ENCODE measurements at places on chromosomes 4 and X.

DNA sequence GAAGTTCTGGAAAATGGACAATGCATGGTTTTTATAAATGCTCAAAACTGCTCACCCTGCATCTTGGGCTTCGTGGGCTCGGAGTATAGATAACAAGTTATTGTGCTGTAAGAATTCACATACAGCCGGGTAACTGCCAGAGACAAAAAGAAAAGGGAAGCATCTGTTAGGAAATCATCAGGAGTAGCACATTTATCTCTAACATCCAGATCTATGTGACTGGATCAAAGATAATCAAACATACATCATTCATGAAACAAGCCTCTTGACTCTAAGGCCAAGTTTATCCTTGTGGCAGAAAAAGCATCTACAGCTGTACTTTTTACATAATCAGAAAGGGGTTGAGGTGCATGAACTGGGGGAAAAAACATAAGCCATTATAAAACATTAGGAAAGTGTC, 264.2 kb downstream of the PPP3CA start:
- no peak for DNase-seq

DNA sequence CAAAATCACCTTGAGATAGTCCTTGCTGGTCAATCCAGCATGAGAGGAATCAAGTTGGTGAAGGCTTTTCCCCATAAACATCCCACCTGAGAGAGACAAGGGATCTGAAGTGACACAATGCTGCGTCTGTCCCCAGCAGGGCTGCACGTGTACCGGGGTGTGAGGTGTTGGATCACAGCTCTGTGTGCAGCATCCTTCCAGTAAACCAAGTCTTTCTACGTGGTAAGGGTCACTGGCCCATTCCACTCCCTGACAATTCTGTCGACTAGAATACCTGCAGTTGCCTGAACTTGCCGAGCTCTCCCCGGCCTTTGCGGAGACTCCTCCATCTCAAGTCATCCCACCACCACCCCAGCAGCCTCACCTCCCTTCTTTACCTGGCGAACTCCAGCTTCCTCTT, 14.8 kb downstream of the HELT start:
- no peak for DNase-seq

DNA sequence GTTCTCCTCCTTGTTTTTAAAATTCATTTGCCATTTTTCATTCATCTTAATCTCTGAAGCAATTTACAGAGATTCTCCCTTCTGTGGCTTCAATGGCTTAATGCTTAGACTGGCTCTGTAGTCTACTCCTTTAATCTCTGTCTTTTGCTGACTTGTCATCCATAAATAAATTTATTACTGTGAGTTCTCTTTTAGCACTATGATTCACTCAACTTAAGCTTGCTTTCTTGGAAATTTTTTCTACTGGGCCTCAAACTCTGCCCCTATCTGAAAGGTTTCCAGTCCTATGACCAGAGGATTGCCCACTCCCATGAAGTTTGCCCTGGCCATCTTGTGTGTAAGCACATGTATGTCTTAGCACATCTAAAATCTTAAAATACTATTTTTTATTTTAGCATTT, 251.1 kb downstream of the DCLK2 start:
- DNase-seq = no peak

- DNase-seq = no peak
Measured at GRCh38 chr4:119284876-119285780, 36.8 kb downstream of the FABP2 start.

DNA sequence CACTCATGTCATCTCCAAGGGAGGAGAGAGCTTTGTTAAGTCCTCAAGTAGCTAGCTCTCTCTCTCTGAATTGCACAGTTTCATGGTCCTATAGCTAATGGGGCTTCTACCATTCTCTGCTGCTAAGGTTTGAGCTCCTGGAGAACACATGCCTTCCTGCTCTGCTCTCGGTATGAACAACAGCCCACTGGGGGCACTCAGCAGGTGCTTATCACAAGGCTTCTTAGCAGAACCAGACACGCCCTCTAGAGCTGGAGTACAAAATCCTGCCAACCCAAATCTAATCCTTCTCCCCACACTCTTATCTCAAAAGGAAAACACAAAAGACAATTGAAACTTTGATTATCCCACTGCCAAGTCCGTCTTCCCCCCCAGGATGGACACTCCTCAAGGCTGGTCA, 176.5 kb downstream of the HS3ST1 start:
- DNase-seq = no peak

DNA sequence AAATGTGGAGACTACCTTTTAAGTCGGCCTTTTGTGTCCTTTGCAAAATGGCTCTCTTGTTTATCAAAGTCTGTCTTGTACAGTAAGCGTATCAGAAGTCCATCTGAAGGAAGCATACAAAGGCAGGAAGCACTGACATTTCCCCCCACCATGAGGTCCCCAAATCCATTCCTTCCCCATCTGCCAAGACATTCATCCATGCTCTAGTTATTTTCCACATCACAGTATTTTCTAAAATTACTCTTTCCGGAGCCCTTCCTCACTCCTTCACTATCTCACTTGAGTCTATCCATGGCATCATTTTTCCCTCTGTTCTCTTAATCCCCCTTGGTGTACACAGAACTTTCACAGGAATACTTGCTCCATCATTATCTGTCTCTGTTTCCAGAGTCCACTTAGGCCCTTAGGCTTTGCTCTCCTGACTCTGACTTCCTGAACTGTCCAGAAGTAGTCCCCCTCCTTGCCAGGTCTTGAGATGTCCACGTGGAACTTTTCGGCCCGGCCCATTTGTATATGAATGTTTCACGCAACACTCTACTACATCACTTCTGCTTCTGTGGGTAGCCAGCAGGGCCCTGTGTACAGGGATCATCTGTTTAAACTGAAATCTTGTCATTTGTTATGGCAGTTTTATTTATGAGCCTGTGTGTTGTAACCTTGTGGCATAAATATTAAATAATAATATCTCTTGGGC, 2.1 kb downstream of the SEL1L3 start:
- DNase-seq = peak; percentile 14

- no peak for DNase-seq
Measured at GRCh38 chr4:3262208-3263052, 13.5 kb downstream of the MSANTD1 start.

- no peak for DNase-seq
Measured at GRCh38 chr4:64144994-64145393, 264.3 kb downstream of the TECRL start.

- DNase-seq = no peak
Measured at GRCh38 chrX:26347171-26347570, 131.2 kb downstream of the MAGEB5 start.

DNA sequence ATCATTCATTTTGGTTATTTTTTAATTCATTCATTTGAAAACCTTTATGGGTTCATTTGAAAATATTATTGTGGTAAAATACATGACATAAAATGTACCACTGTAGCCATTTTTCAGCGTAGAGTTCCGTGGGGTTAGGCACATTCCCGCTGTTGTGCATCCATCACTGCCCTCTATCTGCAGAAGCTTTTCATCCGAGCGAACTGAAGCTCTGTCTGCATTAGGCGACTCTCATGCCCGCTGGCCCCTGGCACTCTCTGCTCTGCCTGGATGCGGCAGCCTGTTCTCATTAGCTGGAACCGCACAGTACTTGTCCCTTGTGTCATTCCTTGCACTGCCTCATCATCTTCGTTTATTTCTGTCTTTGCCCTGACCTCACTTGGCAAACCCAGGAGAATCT, 17.5 kb downstream of the CFAP99 start:
- DNase-seq = no peak

DNA sequence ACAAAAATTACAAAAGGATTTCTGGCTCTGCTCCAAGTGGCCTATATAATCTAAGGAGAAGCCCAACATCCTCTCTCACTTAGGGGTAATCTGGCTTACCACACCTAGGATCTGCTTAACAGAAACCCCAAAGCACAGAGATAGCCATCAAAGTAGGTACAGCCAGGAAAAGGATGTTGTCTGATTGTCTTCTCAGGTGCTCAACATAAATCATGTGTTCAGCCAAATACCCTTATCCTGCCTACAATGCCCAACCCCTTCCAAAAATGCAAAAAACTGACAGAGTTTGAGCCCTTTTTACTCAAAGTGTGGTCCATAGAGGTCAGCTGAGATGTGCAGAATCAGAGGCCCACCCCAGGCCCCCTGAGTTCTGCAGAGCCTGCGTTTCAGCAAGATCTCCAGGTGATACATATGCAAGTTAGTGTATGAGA, 53.9 kb downstream of the PPM1K start:
- DNase-seq = no peak

- no peak for DNase-seq
Measured at GRCh38 chrX:122783918-122784317, 400.2 kb upstream of the GRIA3 start.

GRCh38 chrX:44890247-44890646, 17.3 kb downstream of the KDM6A start:
- no peak for DNase-seq

DNA sequence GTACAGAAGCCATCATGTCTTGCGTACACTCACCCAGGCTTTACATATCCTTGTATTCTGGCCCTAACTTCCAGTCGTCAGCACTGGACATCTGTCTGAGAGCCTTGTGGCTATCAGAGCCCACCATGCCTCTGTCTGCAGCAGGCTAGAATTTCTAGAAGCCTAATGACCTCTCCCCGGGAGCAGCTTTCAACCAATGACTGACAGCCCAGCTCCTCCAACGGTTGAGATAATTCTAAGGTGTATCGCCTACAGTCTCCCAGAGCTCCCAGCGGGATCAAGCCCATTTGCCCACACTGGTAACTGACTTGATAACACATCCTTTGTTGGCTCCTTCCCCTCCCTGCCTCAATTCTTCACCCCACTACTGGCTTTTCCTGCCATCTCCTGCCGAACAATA, 562.8 kb downstream of the BCOR start:
- no peak for DNase-seq

GRCh38 chrX:51435101-51435500, 61.3 kb downstream of the NUDT11 start:
- no peak for DNase-seq

DNA sequence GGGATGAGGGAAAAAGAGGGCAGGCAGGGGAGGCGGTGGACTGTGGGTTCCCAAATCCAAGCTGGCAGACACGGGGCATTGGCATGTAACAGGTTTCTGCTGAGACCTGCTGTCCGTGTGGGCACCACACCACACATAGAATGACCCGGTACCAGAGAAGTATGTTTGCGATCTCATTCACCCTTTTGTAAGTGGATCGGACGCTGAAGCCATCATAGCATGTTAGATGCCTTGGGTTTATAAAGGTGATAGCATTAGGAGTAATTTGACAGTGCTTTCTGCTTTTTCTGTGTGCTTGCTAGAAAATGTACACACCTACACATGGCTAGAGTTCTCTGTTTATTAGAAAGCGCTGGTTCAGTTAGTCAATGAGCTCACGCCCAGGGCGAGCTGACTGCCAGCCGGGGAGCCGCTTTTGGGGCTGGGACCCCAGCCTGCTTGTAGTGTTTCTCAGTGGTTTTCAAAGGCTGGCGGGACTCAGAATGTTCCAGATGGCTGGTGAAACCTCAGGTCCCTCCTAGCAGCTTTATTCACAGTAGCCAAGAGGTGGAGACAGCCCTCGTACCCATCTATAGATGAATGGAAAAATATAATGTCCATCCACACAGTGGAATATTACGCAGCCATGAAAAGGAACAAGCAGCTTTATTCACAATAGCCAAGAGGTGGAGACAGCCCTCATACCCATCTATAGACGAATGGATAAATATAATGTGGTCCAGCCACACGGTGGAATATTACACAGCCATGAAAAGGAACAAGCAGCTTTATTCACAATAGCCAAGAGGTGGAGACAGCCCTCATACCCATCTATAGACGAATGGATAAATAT, 579 bp downstream of the IL3RA start:
- no peak for DNase-seq

GRCh38 chr4:186596850-186597390, 41.6 kb upstream of the MTNR1A start:
- no peak for DNase-seq

DNA sequence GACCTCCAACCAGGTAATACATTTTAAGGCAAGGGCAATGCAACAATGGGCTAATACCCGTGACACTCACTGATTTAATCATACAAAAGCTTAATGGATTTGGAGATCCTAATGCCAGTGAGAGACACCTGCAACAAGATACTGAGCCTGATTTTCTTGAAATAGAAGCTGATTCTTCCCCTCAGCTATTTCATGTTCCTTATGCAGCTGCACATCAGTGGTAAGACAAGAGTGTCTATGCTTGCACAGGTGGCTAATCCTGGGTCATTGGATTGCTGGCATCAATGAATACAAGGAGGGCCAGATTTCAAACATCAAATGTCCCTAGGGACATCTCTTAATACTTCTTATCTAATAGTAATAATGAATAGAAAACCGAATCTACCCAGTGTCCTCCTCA, 139.7 kb downstream of the PPARGC1A start:
- no peak for DNase-seq

- no peak for DNase-seq
Measured at GRCh38 chr4:1030031-1030430, 18.6 kb downstream of the FGFRL1 start.

DNA sequence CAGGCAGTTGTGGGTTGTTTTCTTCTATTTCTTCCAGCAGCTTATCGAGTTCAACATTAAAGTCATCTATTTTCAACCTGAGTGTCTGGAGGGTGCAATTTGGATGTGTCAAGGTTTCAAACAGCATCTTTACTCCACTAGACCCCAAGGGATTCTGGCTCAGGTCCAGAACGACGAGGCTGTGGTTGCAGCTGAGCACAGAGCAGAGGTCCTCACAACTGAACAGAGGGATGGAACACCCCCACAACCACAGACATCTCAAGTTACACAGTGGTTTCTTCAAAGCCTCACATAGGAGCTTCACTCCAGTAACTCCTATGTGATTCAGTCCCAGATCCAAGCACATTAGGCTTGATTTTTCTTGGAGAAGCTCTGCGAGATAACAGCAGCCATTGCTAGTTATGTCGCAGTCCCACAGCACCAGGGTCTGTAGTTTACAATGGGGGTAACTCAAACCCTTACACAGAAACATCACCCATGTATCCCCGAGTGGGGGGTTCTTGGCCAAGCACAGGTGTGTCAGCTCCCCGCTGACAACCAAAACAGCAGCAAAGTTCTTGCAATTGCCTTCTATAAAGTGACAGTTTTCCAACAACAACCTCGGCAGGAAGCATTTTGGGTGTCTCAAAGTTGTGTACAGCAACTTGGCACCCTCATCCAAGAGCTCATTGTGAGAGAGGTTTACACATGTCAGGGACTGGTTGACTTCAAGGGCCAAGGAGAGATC, 2.8 kb downstream of the NLRP2B start:
- DNase-seq = no peak

DNA sequence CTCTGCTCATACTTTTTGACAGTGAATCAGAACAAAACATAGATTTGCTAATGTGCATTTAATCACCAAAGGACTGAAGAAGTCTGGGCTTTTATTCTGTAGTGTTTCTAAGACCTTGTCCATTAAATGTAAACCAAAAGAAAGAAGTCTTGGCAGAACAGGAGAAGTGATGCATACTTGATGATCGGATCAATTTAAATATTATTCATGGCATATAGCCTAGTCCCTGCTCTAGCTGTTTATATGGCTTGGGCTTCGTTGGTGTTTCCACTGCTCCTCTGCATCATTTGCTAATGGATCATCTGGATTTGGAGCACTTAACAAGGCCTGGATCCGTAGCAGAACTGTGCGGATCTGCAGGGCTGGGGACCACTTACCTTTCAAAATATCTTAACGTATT, 566.6 kb downstream of the GALNTL6 start:
- no peak for DNase-seq

GRCh38 chr4:151442002-151442401, 33.0 kb downstream of the FHIP1A start:
- no peak for DNase-seq

GRCh38 chr4:151436093-151436518, 27.1 kb downstream of the FHIP1A start:
- DNase-seq = no peak

- DNase-seq = no peak
Measured at GRCh38 chr4:136194962-136195361, 1337.3 kb downstream of the PCDH18 start.
